ENCODE measurements at places on chromosomes 4 and X.

GRCh38 chrX:29382811-29383210, 795.6 kb downstream of the IL1RAPL1 start:
- no peak for DNase-seq

- no peak for DNase-seq
These were observed 642.2 kb downstream of the IQCM start for GRCh38 chr4:149173241-149174013.

- DNase-seq: no peak
These were observed 4.3 kb upstream of the ZCCHC4 start for GRCh38 chr4:25308306-25308705.

DNA sequence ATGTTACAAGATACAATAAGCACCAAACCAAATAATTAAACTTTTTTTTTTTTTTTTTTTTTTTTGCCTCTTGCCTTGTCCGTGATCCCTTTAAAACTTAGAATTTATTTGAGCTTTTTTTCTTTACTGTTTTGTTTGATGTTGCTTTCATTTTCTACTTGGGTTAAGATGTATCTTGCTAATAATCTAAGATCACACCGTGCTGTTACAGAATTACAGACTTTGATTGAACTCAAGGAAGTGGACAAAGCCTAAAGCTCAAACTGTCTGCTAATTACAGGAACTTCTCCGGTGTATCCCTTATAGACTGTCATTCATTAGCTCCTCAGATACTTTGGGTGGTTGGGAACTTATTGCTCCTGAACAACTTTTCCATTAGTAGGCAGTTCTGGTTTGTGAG, 26.5 kb downstream of the STIM2 start:
- DNase-seq: no peak

GRCh38 chr4:4984186-4984585, 35.1 kb downstream of the CYTL1 start:
- DNase-seq: no peak

DNA sequence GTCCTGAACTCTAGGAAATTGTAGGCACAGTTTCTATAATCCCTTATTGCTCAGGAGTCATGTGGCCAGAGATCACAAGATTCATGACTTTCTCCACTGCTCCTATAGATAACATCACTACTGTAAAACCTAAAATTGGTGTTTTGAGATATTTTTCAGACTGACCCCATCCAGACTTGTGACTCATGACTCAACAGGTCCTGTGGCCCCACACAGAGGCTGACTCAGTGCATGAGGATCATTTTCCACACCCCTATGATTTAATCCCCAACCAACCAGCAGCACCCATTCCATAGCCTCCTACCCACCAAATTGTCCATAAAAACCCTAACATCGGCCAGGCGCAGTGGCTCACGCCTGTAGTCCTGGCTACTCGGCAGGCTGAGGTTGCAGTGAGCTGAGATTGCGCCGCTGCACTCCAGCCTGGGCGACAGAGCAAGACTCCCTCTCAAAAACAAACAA, 13.2 kb upstream of the XIAP start:
- DNase-seq: no peak

GRCh38 chr4:663046-663437, 11.0 kb downstream of the ATP5ME start:
- no peak for DNase-seq

All from putamen (tissue), 1 donor.